ENCODE measurements at places on chromosomes 16 and 17. TPM values are rescaled to one million over a fixed set of nuclear protein-coding genes. Genes with fewer than 3 reads are reported as not detected.

DNA sequence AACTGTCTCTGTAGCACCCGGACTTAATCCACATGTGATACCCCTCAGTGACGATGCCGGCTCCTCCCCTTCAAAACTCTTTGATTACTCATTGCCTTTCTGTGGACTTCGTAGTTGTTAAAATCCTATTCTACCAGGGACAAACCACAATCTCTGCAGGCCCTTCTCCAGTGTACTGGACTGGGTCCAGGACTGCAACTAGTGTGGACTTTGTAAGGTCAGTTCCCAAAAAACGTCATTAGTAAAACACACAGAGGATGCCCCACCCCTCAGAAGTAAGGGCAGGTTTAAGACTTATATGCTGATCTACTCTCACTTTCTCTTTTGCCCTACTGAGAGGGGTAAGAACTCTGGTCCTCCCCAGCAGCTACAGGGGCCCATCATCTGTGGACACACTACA is 10.5 kb upstream of the NUDT7 start:
- H3K27me3 ChIP-seq: no peaks in the 10 kb centered on the region
- no peak overlapping the region for H3K4me3 ChIP-seq
- H3K4me1 ChIP-seq: no peaks in the 10 kb centered on the region
- DNase-seq: no peak
- no peak overlapping the region for H3K27ac ChIP-seq

- H3K36me3 ChIP-seq: peaks cover 10% of the 10 kb centered on the region
- no peaks in the 10 kb centered on the region for H3K27me3 ChIP-seq
- H3K4me3 ChIP-seq: no peak overlapping the region
- peaks cover 5% of the 10 kb centered on the region for H3K4me1 ChIP-seq
- no peak overlapping the region for H3K27ac ChIP-seq
These were observed 38.4 kb downstream of the CFDP1 start for GRCh38 chr16:75394941-75395340.

DNA sequence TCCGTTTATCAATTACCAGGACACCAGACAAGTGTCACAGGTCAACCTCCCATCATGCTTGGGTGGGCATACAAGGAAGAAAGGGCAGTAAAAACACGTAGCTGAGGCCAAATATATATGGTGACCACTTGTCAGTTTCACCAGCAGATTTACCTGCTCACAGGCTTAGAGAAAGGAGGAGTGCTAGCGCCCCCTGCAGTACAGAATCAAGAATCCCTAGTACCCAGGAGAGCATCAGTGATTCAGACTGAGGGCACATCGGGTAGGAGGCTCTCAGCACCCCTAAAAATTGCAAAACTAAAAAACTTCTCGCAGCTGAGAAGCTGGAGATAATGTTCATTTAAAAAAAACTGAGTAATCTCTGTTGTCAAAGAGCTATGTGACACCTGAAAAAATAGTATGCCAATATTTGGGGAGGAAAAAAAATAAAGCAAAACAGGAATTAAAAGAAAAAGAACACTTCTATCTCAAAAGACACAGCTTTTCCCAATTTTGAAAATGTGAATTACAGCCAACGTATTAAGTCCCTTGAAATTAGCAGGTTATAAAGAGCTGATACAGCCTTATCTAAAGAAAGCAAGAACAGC is 21.2 kb upstream of the MON1B start:
- DNase-seq: no peak
- no peaks in the 10 kb centered on the region for H3K27me3 ChIP-seq
- no peaks in the 10 kb centered on the region for H3K36me3 ChIP-seq
- H3K27ac ChIP-seq: no peak overlapping the region
- no peaks in the 10 kb centered on the region for H3K4me1 ChIP-seq

ENPP7 gene
- not detected for polyA plus RNA-seq

NUPR1 gene
- polyA plus RNA-seq: 156 TPM

DNA sequence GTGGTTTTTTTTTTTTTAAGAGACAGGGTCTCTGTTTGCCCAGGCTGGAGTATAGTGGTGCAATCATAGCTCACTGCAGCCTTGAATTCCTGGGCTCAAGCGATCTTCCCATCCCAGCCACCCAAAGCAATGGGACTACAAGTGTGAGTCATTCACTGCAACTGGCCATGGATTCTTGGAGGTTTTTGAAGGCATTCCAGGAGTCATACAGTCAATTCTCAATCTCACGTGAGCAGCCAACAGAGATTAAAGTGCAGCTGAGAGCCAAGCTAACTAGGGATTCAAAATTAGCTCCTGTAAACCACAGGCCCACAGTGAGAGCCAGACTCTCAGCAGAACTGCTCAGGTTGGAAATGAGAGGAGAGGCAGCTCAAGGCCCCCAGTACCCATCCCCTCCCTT is 30.2 kb downstream of the XPO6 start:
- H3K4me3 ChIP-seq: no peak overlapping the region
- peaks cover 22% of the 10 kb centered on the region for H3K36me3 ChIP-seq
- peak; percentile 52 for DNase-seq

G6PC1 gene
- not detected for polyA plus RNA-seq

- peak; percentile 48 for DNase-seq
- no peaks in the 10 kb centered on the region for H3K27me3 ChIP-seq
- H3K36me3 ChIP-seq: peaks cover 29% of the 10 kb centered on the region
- H3K4me3 ChIP-seq: peak overlapping the region; percentile 42
- peak overlapping the region; percentile 17 for H3K27ac ChIP-seq
These were observed 55.3 kb downstream of the WDR45B start for GRCh38 chr17:82592767-82593589.

TPSG1 gene
- not detected for polyA plus RNA-seq

DNA sequence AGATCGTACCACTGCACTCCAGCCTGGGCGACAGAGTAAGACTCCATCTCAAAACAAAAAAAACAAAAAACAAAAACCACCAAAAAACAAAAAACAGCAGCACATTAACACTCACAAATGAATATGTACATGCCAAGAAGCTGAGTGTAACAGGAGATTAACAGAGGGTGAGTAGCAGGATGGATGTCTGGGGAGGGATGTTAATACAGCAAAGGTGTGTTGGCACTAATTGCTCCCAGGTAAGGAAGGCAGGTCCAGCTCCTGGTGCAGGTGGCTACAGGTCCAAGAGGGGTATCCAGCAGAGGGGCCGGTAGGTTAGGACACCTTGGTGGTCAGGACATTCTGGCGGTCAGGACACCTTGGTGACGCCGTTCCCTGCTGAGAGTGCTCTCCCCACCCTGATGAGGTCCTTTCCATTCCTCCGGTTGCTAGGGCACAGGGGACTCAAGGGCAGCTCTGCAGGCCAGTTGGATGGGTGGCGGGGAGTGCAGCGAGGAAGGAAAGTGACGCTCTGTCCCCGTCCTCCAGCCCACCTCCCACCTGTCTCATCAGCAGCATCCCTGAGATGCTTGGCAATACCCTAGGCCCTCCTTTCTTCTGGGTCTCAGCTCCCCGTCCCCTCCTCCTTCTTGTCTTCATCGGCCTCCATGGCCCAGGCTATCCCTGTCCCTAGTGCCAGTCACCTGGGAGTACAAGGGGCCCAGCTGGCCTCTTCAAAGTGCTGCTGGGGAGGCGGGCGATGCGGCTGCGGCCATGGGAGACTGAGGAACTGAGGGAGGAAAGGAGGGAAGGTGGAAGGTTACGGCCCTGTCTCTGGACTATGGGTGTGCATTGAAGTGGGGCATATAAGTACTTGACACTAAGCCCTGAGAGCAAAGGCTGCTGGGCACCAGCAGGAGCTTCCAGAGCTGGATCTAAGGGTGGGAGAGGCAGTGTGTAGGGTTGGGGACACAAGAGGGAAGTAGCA is 10.7 kb upstream of the GFAP start:
- no peaks in the 10 kb centered on the region for H3K4me1 ChIP-seq
- peaks cover 2% of the 10 kb centered on the region for H3K36me3 ChIP-seq
- H3K27ac ChIP-seq: no peak overlapping the region
- H3K27me3 ChIP-seq: no peaks in the 10 kb centered on the region

DNA sequence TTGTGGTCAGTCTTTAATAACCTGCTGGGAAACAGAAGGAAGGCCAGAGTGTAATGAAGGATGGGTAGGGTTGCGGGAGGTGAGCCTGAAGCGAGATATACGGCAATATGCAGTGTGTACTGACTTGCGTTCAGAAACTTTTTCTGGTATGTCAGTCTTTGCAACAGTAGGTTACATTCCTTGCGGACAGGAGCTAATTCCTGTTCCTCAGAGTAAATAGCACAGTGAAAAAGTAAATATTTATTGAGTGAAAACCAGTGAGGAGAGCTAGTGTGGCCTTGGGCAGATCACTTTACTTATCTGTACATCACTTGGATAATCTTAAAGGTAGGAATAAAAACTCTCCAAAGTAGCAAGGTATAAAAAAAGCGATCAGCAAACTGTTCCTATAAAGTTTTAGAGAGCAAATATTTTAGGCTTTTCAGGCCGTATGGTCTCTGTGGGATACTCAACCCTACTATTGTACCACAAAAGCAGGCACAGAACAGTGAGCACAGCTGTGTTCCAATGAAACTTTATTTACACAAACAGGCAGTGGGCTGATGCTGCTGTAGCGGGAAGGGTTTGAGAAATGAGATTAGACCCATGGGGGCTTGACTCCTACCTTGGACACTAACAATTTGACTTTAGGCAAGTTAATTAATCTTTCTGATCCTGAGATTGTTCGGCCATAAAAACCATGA is 348.0 kb downstream of the UTP18 start:
- DNase-seq: no peak
- H3K4me3 ChIP-seq: no peak overlapping the region
- H3K36me3 ChIP-seq: no peaks in the 10 kb centered on the region
- H3K27me3 ChIP-seq: no peaks in the 10 kb centered on the region
- H3K4me1 ChIP-seq: no peaks in the 10 kb centered on the region

- H3K4me1 ChIP-seq: no peaks in the 10 kb centered on the region
- no peaks in the 10 kb centered on the region for H3K27me3 ChIP-seq
- no peaks in the 10 kb centered on the region for H3K36me3 ChIP-seq
- DNase-seq: no peak
- H3K4me3 ChIP-seq: no peak within 1 kb of the TSS
These were observed at the start of gene KRTAP3-3 for GRCh38 chr17:40993839-40994238. Gene KRTAP3-3, minus strand, starts transcription at chr17:40994164. Its CDS starts 67 bp downstream, at chr17:40994097.

- no peak for DNase-seq
- H3K27ac ChIP-seq: no peak overlapping the region
- peaks cover 42% of the 10 kb centered on the region for H3K4me1 ChIP-seq
- H3K36me3 ChIP-seq: no peaks in the 10 kb centered on the region
- peaks cover 19% of the 10 kb centered on the region for H3K27me3 ChIP-seq
These were observed 54.7 kb downstream of the CBFA2T3 start for GRCh38 chr16:88922114-88922825.

Measured in keratinocyte (primary cell).